ENCODE measurements at places on chromosomes 7 and 10.
A peak's percentile ranks its signal among the peaks of the same experiment; 100 is the strongest.

GRCh38 chr7:91168871-91169829 lies 95.1 kb upstream of the FZD1 start:
- no peak for DNase-seq

GRCh38 chr10:93541402-93542357 lies 24.8 kb upstream of the FFAR4 start:
- peak; percentile 11 for DNase-seq

- DNase-seq = no peak
These were observed 36.0 kb downstream of the DNAJB9 start for GRCh38 chr7:108605559-108606201.

DNA sequence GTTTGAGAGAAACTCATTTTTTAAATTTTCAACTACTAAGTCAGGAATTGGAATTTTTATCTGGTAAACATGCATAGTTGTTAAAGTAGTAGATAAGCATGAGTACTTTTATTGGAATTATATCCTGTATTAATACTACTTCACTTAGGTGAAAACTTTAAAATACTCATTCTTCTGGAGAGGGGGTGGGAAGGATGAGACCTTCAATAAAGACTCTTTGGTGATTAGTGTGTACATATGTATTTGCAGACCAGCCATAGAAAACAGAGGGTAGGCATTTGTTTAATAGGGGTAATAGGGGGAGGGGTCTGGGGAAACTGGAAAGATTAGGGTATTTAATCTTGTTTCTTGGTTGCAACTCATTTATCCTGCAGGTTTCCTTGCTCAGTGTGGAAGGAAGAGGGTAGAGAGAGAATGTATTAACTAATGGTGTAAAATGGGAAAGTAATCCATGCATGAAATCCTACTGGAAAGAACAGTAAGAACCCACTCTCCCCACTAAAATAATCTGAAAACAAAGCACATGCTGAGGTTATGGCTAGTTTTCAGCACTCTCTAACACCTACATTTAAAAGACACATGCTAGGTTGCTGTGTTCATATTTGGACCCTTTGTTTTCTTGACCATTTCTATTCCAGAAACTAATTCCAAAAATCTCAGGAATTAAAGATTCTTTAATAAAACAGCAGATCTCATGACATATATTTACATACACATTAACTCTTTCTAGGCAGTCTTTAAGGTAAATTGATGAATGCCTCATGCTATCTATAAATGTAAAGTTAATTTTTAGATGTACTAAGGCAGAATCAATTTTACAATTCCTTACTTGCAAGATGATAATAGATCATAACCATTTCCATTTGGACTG lies 6.2 kb upstream of the IGF2BP3 start:
- no peak for DNase-seq
